ENCODE measurements at places on chromosomes 3 and 15.

DNA sequence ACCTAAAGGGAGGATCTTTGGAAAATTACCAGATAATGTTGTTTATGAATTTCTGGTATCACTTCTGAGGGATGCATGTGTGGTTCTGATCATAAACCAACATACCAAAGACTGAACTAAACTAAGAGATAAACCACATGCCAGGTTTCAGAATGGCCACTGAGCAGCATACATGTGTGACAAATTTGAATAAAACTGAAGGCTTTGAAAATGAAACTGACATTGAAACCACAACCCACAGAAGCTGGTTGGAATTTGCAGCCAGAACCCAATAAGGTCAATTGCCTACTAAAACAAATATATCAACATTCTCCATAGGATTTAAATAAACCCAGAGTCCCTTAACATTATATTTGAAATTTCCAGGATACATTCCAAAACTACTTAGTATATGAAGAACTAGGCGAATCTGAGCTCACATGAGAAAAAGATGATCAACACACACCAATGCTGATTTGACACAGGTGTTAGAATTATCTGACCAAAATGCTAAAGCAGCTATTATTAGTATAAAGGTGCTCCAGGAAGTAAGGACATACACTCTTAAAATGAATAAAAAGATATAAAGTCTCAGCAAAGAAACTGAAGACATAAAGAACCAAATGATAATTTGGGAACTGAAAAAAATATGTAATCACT lies 125.0 kb downstream of the ZNF280D start:
- DNase-seq = no peak

DNA sequence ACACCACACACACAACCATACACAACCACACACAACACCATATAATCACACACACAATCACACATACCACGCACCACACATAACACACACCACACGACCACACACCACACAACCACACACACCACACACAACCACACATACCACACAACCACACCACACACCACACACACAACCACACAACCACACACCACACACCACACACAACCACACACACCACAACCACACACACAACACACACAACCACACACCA lies 24.2 kb downstream of the CPN2 start:
- no peak for DNase-seq

DNA sequence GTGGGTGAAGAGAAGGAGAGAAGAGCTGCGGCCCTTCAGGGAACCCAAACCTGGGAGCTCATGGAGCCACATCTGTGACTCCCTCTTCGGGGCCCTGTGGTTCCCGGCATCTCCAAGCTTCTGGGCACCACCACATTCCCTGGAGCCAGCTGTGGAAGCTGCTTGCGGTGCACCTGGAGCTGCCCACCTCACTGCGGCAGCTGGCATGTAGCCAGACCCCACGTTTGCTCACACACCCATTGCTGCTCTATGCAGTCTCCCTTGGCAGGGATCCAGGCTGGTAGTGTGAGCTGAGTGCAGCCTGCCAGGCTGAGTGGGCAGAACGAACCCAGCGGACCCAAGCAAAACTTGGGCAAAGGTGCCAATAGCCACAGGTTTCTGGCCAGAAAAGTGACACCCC lies 16.8 kb upstream of the PLA2G4E start:
- DNase-seq = no peak

DNA sequence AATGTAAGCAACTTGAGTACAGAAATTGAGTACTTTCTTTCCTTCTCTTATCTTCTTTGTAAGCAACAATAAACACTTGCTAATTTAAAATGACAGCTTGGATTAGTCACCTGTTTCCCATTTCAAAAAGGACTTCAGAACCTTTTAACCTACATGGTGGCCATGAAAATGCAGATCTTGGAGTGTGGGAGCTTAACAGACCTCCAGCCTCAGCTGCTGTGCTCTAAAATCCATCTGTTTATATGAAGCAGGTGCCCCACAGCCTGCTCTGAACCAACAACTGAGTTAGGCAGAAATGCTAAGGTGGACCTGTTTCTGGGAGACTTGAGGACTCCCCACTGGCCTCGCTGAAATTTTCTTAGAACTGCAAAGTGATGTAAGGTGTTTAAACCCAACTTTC lies 91.1 kb upstream of the TNIK start:
- no peak for DNase-seq

- DNase-seq = no peak
Measured at GRCh38 chr3:155766206-155766605, 21.3 kb upstream of the PLCH1 start.

- no peak for DNase-seq
Measured at GRCh38 chr3:133038731-133039375, 662 bp downstream of the TMEM108 start.

- DNase-seq = no peak
Measured at GRCh38 chr3:2567451-2567850, 468.8 kb downstream of the CNTN4 start.

GRCh38 chr3:13370055-13370454 lies 50.1 kb downstream of the NUP210 start:
- DNase-seq = no peak

DNA sequence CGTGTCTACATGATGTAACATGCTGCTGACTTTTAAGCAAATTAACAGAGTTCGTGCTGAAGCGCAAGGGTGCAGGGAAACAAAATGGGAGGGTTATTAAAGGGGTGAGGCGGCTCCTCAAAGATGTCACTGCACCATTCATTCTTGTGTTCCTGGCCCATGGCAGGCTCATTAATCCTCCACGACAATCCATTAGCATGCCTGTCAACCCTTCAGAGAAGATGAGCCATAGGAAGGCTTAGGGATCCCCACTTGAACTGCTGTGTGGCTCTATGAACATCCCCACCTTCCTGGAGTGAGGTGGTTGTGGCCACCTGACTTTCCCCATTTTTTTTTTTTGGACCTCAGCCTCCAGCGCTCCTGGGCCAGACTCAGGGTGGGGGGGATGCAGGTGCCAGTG lies 45.8 kb downstream of the IGF1R start:
- DNase-seq = no peak

DNA sequence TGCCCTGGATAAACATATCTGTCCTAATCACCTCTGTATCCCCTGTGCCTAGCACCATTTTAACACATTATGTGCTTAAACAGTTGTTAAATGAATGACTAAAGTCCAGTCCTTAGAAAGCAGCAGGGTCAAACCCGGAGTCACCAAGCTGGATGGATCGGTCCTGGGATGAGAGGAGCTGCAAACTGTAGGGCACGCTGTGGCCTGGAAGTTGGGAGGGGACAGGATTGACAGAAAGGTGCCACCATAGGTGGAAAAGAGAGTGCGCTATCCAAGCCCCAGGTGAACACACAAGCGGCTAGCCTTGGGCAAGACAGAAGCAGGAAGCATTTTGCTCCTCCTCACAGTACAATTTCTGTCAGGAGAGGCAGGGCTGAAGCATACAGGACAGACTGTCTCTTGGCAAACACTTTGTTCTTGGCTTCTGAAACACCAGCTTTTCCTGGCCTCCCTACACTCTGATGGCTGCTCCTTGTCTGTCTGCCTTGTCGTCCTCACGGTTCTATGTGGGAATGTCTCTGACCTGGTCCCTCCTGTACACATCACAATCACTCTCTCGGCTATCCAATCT lies 48.4 kb upstream of the KY start:
- DNase-seq = no peak

- DNase-seq = no peak
Measured at GRCh38 chr3:195086341-195086740, 184.6 kb downstream of the XXYLT1 start.
